ENCODE measurements at places on chromosomes 3 and 15.

DNA sequence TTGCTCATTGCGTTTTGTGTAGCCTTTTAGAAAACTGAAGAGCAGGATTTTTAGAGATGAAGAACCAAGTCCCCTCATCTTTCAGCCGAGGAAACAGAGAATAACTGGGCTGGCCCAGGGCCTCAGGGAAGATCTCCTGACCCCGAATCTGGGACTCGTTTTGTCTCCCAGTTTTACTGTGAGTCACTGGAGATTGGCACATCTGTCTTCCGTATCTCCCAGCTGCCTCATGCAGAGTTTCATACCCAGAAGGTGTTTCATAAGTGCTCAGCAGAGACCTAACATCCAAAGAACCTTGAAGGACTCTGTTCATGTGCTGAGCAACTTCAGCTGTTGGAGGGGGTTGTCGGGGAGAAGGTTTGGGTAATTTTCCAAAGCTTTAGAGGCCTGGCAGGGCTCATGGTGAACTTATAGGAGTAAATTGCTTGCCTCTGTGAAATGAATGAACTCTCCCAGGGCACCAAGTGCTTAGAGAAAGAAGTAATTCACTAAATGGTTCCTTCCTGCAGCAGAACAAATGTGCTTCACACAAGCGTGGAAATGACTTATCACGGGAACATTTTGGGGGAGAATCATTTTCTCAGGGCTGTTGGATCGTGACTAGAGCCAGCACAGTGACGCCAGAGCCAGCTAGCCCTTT lies 121.4 kb downstream of the FAM43A start:
- no peak for DNase-seq

- no peak for DNase-seq
These were observed 68.5 kb downstream of the TRANK1 start for GRCh38 chr3:36876181-36876936.

DNA sequence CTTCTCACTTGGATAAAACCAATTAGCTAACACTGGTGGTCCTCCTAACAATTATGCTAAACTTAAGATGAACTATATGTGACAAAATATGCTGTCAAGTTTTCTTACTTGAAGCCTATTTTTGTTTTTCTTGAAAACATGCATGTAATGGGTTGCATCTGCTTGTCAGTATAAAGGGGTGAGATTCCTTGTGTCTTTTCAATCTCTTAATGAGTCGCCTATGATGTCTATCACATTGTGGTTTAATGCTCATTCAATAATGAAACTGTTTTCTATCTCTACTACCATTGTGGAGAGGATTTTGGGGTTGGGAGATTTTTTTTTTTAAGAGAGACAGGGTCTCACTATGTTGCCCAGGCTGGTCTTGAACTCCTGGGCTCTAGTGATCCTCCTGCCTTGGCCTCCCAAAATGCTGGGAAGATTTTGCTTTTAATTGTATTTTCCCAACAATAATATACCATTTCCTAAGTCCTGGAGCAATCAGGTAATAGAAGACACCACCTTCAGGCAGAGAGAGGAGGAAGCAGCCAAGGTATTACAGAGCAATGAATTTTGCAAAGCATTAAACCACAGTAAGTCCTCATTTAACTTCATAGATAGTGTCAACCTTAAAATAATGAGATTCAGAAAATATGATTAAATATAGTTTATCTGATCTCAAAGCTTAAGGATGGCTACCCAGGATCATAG lies 17.4 kb upstream of the TRMT10C start:
- DNase-seq = no peak

GRCh38 chr15:65630760-65631159 lies 9.0 kb downstream of the SLC24A1 start:
- no peak for DNase-seq

DNA sequence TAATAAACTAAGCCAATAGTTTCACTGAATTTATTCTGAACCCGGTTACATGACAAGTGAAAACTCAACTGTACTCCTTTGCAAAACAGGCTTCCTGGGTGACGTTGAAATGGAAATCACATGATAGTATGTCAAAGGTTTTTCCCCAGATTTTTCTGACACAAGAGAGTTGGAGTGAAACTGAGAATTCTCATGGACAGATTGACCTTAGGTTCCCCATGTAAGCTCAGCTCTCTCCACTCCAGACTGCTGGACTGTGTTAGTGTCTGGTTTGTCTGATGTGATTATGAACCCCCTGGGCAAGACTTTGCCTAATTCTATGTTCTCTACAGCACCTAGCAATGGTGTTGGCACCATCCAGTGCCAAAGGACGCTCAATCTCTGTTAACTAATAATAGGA lies 219.7 kb upstream of the COL8A1 start:
- DNase-seq = no peak

- no peak for DNase-seq
These were observed 33.8 kb downstream of the CPNE4 start for GRCh38 chr3:132001036-132001435.

DNA sequence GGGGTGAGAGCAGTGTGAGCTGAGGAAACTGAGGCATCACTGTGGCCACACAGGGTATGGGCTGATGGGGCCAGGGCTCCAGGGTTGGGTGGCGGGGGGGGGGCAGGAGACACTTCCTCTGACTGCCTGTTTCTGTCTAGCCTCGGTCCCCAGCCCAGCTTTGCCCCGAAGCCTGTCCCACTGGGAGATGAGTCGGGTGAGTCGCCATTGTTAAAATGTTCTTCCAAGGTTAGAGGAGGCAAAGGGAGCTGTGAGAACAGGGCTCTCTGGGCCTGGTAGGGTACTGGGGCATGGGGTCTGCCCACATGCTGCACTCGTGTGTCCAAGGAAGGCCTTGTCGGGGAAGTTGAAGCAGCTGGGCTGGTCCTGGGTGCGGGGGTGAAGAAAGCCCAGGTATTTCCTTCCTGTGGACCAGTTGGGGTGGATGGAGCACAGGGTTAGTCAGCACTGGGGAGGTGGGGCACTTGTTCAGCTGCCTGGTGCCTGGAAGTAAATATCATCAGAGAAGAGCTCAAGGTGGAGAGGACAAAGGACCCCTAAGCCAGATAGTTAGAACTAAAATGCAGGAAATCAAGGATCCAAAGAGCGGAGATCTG lies 8.3 kb upstream of the JMJD7 start:
- DNase-seq = no peak

- DNase-seq = no peak
These were observed 261.3 kb downstream of the RPLP1 start for GRCh38 chr15:69713726-69714559.

DNA sequence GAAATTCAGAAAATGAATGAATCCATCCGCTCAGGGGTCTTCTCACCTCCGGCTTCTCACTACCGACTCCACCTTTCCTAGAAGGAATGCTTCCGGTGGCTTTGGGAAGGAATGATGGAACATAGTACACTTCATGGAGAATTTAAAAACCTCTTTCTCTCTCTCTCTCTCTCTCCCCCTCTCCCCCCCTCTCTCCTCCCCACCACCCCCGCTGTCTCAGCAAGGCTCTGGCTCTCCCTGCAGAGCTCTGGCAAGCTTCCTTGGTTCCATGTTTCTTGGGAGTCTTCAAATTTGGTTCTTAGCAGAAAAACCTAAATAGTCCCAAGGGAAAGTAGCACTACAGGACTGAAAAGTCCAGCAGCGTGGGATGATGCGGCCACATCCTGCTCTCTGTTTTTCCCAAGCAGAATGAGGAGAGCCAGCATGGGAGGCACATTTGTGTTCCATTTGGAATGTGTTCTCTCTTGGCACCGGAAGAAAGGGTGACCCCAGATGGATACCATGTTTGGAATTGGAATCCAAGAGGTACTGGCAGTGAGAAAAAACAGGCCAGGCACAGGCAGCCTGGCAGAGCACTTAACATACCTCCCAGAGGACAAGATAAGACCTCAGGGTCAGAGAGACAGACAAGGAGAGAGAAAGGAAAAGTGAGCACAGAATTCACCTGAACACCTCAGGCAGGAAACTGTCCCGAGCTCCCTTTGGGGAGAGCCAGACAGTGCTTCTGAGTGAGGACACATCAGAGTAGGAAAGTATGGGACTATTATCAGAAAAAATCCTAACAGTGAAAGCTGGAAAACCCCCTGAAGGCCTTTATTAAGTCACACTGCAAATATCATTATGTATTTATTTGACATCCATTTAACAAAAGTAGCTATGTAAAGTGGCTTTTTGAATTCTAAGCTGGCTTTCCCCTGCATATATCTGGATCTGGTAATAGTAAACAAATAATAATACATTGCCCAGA lies at the start of gene POPDC2:
TSS of gene POPDC2 (minus strand) at position 116 of the 967 bp plus-strand sequence. CDS start 166 bp downstream, outside the sequence.
- no peak for DNase-seq

- DNase-seq = no peak
These were observed 83.7 kb upstream of the WDR72 start for GRCh38 chr15:53843166-53843565.

DNA sequence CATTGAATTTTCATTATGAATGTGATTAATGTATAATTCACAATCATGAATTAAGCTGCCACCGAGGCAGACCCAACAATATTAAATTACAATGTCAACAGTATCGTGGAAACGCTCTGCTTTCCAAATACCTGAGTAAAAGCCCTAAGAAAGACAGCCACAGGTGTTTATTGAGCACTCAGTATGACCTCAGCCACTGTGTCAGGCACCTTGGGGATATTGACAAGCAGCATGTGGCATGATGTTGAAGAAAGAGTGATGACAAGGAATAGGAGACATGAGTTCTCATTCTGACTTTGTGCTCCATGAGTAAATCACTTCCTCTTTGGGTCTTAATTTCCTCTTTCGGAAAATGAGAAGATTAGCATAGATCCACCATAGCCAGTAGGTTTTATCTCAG lies 12.8 kb downstream of the C2CD4A start:
- DNase-seq = no peak

- peak; percentile 42 for DNase-seq
These were observed 407.2 kb upstream of the TGFBR2 start for GRCh38 chr3:30199096-30199759.

DNA sequence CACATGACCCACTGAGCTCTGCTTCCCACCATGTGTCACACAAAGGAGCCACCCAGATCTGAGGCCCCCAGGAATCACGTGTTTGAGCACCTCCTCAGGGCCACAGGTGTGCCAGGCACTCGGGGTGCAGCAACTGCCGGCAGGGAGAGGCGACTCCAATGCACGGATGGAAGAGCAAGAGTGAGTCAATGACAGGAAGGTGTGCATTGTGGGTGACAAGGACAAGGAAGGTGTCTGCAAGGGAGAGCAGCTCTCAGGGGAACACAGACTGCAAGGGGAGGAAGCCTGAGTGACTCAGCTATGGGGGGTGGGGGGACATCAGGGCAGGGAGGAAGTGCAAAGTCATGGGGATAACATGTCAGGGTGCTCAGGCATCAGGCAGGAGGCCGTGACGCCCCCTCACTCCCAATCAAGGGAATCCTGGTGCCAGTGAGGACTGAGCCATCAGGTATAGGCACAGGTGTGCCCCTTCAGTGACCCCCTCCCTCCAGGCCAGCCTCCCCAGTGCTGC lies 67.4 kb downstream of the NUP210 start:
- no peak for DNase-seq

DNA sequence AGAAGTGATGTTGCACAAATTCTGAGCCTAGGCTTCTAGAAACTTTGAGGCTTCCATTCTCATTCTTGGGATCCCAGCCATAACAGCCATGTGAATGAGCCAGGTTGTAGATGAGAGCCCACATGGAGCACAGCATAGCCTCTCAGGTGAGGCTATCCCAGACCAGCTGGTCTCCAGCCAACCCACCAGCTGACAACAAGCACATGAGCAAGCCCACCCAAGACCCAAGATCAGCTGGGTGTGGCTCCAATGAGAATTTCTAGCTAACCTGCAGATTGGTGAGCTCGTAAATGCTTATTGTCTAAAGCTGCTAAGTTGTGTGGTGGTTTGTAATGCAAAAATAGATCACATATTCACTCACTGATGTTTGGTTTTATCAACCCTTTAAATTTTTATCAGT lies 14.4 kb downstream of the KY start:
- DNase-seq = no peak

DNA sequence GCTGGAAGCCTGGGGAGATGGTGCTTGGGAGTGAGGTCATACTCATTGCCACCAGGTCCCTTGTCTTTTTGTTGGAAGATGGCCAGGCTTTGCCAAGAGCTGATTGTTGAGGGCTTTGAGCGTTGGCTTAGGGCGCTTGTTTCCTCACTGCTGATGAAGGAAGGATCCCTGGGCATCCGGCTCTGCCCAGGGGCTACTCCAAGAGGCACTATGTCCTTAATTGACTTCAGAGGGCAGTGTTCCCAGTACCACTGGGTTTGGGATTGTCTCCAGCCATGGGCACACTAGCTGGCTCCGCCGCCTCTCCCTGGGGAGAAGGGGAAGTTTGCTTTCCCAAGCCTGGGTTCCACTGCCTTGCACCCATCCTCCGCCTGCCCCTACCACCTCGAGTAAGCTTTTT lies 57.2 kb upstream of the RGMA start:
- no peak for DNase-seq

DNA sequence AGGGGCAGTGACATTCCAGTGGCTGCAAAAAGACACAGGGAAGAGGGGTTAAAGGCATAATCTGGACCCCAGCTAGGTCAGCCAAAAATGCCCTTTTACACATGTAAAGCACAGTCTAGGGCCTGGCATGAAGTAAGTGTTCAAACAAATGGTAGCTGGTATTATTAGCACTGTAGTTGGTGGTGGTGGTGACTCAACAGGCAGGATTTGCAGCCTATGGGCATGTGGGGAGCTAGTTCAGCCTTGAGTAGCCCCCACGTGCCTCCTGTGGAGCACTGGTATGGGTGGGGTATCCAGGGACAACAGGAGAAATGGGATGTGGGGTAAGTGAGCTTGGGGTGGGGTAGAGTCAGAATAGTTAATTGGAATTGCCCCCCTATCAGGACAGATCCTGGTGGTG lies 27.6 kb downstream of the DNASE1L3 start:
- DNase-seq = no peak

- no peak for DNase-seq
These were observed 3.9 kb upstream of the TGM4 start for GRCh38 chr3:44870375-44871061.
